ENCODE measurements at places on chromosomes 6 and 20.
A peak's percentile ranks its signal among the peaks of the same experiment; 100 is the strongest.

DNA sequence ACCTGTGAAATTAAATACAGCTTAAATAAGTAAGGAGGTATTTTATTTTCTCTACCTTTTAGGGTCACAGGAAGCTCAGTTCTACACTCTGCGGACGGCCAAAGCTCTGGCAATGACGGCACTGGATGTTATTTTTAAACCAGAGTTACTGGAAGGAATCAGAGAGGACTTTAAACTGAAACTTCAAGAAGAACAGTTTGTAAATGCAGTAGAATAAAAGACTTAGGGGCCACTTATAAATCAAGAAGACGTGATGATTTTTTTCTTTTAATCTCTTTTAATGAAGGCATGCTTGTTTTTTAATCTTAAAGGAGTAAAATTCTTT, 16.2 kb downstream of the PM20D2 start:
- no peak for DNase-seq

DNA sequence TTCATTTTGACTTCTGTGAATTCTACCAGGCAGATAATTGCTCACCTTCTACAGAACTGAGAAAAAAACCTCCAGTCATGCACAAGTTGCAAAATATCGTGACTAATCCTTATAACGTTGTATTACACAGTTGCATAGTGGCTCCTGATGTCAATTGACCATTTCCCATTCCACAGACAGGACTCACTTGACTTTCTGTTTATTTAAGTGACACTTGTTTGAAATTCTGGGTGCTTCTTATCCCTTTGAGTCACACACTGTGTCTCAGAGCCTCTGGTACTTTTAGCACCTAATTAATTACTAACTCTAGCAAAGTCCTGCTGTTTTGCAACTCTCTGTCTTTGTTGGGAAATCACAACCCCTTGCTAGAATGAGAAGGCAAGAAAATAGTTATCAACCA, 16.2 kb upstream of the RSPO3 start:
- no peak for DNase-seq

DNA sequence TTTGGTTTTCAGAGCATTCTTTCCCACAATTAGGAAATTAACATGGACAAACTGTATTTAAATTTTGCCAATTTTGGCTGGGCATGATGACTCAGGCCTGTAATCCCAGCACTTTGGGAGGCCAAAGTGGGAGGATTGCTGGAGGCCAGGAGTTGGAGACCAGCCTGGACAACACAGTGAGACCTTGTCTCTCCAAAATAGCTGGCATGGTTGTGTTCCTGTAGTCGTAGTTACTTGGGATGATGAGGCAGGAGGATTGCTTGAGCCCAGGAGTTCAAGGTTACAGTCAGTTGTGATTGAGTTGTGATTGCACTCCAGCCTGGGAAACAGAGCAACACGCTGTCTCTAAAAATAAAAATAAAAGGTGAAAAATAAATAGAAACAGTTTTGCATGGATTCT, 15.0 kb downstream of the PANK2 start:
- DNase-seq, result no peak

GRCh38 chr6:46794068-46794467, 879 bp downstream of the MEP1A start:
- no peak for DNase-seq

DNA sequence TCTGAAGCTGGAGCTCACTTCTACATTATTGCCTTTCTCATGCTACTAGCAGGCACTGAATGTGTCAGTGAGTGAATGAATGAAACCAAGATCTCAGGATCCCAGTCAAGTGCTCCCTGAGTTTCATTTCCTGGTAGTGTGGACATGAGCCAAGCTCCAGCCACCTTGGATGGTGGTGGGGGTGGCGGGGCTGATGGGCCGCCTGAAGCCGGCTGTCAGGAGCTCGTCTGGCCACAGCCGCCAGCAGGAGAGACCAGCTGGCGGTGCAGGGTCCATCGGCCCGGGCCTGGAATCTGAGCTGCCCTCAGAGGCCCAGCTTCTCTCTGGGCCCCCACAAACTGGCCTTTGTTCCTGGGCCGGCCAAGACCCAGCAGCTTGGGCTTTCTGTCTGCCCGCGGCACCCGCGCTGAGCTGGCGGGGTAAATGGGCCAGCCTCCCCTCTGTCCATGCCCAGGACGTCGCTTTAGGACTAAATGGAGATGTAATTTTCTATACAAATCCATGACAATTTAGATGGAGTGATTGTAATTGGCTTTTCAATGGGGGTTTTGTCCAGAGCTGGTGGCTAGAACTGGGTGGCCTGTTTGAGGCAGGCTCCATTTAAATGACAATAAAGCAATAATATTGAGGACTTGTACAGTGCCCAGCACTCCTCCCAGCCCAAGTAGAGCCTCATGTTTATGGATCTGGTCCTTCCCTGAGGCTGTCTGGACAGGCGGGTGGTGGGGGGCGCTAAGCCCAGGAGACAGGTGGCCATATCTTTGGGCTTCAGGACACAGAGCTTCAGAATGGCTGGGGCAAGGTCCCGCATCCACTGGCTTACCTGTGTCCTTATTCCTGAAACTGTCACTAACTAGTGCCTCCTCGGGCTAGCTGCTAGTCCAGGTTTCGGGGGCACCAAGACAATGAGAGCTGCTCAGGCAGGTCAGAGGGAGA, 43.5 kb downstream of the NOL4L start:
- DNase-seq, result peak; percentile 63

DNA sequence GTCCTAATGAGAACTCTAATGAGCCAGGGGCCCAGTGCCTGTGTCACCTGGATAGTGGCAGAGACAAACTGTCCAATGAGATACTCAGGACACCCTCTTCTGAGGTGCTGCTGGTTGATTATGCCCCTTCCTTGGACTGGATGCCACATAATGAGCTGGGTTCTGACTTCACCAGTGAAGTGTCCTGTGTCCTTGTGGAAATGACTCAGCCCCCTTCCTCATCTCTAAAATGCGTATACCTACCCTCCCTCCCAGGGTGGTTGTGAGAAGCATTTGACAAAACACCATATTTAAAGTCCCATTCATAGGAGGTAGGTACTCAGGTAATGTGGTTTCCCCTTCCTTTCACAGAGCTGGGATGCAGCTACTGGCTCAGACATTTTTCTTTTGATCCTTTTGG, 28.4 kb upstream of the RNF24 start:
- no peak for DNase-seq

DNA sequence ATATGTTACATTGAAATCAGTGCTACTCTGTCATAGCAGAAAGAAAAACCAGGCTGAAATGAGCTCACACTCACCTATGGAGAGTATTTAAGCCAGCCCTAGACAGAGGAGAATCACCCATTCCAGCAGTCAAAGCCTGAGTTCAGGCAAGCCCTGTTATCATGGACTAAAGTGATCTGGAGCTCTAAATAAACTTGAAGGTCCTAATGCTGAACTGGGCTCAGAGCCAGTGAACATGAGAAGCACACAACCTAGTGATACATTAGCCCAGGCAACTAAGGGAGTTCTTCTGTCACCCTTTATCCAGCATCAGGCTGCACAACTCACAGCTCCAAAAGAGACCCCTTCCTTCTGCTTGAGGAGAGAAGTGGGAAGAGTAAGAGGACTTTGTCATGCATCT, 425.0 kb downstream of the COL12A1 start:
- no peak for DNase-seq

GRCh38 chr20:9532069-9532838, 17.9 kb downstream of the LAMP5 start:
- no peak for DNase-seq

- peak; percentile 17 for DNase-seq
Measured at GRCh38 chr6:35213824-35214756, at the start of gene SCUBE3. TSS of gene SCUBE3 (plus strand) at chr6:35213956. CDS start at chr6:35214419, 463 bp downstream.

GRCh38 chr6:63899550-63899949, 263.9 kb downstream of the PHF3 start:
- no peak for DNase-seq

GRCh38 chr6:151869345-151869744, 61.9 kb downstream of the ESR1 start:
- no peak for DNase-seq

DNA sequence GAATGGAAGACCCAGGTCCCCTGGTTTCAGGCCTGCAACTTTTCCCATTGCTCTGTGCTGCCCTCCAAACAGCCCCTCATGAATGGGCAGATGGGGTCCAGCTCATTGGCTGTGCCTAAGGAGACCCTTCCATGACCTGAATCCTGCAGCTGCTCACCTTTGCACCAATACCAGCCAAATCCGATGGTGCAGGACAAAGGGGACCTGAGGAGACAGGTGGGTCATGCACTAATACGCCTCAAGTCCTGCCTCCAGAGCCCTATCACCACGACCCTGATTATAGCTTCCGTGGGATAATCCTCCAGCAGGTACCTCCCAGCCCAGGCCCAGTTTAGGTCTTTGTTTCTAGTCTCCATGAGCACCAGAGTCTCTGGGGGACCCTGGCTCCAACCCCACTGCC, 16.8 kb downstream of the TREM1 start:
- DNase-seq, result no peak

DNA sequence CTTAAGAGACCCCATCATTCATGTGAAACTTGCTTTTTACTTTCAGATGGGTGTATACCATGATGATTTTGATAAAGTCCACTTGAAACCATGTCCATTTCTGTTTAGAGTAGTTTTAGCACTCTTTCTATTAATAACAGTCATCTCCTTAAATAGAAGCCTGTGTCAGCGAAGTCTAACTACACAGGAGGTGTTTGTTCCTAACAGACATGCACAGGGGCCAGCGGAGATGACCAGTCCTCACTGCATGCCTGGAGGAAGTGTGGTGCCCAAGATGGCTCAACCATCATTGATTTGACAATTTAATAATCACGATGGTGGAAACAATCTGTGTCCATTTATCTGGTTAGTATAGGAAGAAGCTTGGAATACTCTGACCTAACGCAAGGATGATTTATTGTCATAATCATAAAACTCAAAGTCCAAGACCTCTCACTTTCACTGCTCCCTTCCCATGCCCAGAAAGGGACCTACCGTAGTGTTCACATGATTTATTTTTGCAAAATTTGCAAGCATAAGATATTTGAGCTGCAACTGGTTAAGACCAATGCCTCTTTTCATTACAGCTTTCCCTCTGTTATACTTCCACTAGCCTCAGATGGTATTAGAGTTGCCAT, 31.0 kb upstream of the CLIC5 start:
- DNase-seq, result no peak

DNA sequence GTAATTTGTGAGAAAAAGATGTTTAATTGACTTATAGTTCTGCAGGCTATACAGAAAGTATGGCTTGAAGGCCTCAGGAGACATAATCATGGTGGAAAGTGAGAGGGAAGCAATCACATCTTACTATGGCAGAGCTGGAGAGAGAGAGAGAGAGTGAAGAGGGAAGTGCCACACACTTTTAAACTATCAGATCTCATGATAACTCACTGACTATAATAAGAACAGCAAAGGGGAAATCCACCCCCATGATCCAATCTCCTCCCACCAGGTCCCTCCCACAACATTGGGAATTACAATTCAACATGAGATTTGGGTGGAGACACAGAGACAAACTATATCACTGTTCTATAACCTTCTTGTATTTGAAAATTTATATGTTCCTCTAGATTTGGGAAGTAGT, 117.2 kb upstream of the BMP5 start:
- DNase-seq, result no peak

Measured in Ammon's horn (tissue), 1 donor.